Left cardiac atrium (tissue), 4 donors: ENCODE measurements at places on chromosomes 16 and 17.

- DNase-seq, result no peak
These were observed 60.2 kb upstream of the ADORA2B start for GRCh38 chr17:15884731-15885130.

DNA sequence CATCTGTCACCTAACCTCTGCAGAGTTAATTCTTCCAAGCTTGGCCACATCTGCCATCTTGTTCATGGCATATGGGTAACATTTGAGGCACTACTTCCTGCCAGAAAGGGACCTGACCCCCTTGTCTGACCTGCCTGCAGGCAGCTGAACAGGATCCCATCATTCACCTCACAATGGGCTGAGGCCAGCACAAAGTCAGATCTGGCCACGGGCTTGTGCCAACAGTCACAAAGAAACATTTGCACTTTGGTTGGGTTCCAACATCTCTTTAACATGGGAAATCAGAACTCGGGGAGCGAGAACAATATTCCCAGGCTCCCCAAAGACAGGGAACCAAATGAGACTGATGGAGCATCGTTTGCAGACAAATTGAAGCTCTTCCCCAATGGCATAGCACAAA is 116.1 kb downstream of the XYLT1 start:
- no peak for DNase-seq

GRCh38 chr16:69243479-69243878 is 56.5 kb downstream of the SNTB2 start:
- DNase-seq, result no peak

GRCh38 chr17:37740915-37741314 is 3.9 kb downstream of the HNF1B start:
- DNase-seq, result no peak

DNA sequence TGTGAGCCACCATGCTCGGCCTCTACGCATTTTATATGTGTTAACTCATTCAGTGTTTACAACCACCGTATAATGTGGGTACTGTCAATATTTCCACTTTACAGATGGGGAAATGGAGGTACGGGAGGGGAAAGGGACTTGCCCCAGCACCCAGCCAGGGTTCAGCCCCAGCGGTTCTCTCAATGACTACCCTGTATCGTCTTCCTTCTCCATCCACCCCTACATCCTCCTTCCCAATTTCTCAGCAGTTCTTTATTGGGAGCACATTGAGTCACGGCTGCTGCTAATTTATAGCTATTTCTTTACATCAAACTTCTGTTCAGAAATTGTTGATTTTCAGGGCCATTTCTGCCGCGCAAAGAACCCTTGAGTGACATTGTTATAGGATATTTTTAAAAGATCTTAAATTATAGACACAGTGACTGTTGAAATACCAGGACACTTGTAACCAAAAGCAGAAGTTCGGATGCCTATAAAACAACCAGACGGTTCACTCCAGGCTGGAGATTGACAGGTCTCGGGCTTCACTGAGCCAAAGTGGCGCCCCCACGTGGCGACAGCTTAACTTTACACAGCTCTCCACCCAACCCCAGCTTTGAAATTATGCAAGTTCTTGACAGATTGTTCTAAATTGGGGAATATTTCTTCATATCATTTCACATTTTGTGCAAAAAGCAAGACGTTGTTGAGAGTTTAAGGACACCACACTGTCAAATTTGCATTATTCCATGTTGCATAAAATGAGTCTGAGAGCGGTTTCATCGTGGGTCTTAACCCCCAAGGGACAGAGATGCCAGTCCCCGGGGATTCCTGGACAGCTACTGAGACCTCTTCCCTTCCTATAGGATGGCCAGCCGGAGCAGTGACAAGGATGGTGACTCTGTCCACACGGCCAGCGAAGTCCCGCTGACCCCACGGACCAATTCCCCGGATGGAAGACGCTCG is 11.8 kb downstream of the SYT17 start:
- DNase-seq, result peak; percentile 73

GRCh38 chr17:47850692-47851573 is at the start of gene SP6:
Gene SP6 (minus strand): TSS chr17:47851163. CDS start chr17:47848429, 2,734 bp downstream.
- DNase-seq, result peak; percentile 73
